CD4-positive, alpha-beta T cell treated with Interleukin-6 at 100 ng/mL for 8 hours (primary cell): ENCODE measurements at places on chromosomes 2 and 18.

- DNase-seq, result no peak
Measured at GRCh38 chr18:24672165-24672941, 211.9 kb downstream of the HRH4 start.

DNA sequence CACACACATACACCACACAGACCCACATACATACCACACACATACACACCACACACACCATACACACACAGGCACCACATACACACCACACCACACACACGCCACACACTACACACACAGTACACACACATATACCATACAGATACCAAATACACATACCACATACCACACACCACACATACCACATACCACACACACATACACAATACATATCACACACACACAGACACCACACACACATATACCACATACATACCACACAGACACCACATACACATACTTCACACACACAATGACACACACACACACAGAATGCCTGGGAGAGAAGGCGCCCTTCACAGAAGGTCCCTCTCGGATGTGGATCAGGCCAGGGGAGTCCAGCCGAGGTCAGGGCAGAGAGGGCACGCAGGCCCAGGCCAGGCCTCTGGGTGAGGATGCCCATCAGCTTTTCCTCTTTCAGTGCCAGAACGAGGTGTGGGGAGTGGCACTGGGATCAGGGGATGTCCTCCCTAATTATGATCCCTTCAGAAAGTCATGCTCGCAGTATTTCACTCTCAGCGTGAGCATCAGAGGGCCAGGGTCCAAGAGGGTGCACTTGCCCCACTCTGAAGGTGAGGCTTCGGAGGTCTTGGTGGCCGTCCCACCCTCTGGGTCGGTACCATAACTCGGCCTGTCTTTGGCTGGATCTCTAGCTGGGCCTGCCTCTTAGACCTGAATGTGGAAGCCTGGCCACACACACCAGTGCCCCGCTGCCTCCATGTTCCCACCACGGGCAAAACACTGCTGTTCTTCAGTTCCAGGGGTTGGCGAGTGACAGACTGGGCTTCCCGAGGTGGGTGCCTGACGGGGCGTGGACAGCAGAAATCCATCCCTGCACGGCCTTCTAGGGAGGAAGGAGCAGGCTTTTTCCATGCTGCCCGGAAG lies 70.6 kb upstream of the ODC1 start:
- no peak for DNase-seq

- no peak for DNase-seq
Measured at GRCh38 chr2:6771634-6772611, 93.8 kb downstream of the CMPK2 start.

- no peak for DNase-seq
Measured at GRCh38 chr2:170394641-170395387, 216.9 kb downstream of the MYO3B start.

GRCh38 chr2:39723946-39724827 lies 54.9 kb downstream of the THUMPD2 start:
- no peak for DNase-seq
